Left kidney (tissue), 8 donors: ENCODE measurements at places on chromosomes 3 and 15.

GRCh38 chr3:158768361-158768787, 33.5 kb upstream of the MFSD1 start:
- DNase-seq: no peak

- DNase-seq: no peak
Measured at GRCh38 chr15:85756411-85757072, 38.2 kb downstream of the KLHL25 start.

GRCh38 chr3:101643861-101644613, 32.9 kb downstream of the ZBTB11 start:
- no peak for DNase-seq

DNA sequence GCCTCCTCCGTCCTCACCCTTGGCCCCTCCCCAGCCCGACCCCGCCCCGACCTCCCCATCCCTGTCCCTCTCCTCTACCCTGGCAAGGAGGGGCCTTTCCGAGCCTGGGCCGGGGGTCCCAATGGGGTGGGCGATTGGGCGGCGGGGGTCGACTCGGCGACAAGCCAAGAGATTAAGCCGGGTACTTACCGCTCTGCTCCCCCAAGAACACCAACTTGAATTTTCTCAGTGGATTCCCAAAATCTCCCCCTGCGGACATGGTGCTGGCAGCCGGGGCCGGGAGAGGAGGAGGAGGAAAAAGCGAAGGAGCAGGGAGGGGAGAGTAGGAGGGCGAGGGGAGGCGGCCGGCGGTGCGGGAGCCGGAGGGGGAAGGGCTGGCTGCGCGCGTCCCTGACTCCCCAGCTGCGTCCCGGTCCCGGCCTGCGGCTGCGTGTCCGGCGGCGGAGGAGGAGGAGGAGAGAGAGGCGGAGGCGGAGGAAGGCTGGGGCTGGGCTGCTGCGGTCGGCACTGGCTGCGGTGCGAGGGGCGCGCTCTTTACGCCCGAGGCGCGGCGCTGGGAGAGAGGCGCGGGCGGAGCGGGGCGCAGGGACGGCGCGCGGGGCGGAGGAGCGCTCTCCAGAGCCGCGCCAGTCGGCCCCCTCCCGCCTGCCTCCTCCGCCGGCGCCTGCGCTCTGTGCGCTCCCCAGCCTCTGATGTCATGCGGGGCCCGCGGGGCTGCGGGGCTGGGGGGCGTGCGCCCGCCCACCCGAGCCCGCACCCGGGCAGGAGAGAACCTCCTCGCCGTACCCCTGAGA, at the start of gene RAB6B:
TSS of gene RAB6B (minus strand) at position 675 of the 794 bp plus-strand sequence. CDS start at position 259, 416 bp downstream.
- peak; percentile 62 for DNase-seq

GRCh38 chr3:20173844-20174410, 12.1 kb downstream of the SGO1 start:
- DNase-seq: no peak

GRCh38 chr15:90001062-90001682, at the start of gene ZNF710:
TSS of gene ZNF710 (plus strand) at chr15:90001324. CDS start at chr15:90067138, 65,814 bp downstream.
- DNase-seq: peak; percentile 80

DNA sequence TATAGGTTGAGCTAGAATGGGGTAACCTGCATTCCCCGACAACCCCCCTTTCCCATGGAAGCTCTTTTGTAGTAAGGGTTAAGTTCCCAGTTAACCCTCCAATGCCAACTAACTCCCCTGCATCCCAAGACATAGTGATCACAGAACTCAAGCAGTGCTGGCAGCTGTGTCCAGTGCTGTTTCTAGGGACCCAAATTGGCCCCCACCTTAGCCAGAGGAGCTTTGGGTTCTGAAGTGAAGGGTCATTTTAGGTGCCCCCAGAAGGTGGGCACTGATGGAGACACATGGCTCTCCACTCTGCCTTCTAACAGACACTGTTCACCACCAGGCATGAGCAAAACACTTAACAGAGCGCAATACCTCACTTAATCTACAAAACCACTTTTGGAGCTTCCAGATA, 7.1 kb downstream of the FBXL22 start:
- DNase-seq: no peak

- DNase-seq: no peak
Measured at GRCh38 chr3:61058836-61059235, 192.4 kb downstream of the FHIT start.

DNA sequence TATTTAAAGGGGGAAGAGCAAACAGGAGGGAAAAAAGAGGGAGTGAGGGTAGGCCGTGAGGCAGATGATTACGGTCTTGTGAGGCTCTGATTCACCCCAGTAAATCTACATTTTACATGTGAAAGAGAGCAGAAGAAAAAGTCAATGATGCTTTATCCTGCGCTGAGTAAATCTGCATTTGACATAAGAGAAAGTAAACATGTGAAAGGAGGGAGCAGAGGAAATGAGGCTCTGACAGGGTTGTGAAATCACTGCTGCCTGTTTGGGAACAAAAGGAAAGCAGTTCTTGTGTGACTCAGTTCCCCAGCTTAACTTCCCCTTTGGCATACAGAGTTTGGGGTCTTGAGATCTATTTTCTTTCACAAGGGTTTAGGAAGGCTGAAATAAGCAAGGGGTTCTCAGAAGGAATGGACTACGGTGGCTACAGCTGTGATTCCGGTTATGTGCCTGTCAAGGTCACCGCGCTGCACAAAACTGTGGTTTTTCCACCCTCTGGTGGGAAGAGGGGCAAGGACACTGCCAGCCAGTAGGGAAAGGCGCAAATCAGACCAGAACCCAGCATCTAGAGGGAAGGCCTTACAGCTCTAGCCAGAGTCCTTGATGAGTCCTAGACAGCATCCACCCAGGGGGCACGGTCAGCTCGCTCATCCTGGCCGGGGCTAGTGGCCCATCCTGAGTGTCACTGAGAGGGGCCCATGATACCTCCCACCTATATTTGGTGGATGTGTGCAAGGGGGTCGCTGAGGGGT, 18.9 kb upstream of the HCN4 start:
- DNase-seq: no peak

DNA sequence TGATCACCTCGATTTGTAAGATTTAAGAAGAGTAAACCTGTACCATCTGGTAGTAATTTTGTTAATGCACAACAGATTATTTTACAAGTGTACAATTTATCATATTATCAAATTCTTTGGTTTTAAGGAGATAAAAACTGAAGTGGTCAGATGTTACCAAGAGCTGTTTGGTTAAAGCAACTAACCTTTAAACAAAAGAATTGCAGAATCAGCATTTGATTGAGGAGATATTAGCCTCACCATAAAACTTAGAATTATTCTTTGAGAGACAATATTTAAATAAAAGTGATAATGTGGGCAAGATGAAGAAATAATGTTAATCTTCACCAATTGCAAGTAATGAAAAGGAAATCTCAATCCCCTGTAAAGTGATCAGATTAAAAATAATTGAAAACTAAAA, 1034.9 kb downstream of the ROBO1 start:
- DNase-seq: no peak

GRCh38 chr3:128423525-128424147, 43.1 kb downstream of the DNAJB8 start:
- no peak for DNase-seq

- no peak for DNase-seq
Measured at GRCh38 chr3:4507024-4507596, 14.0 kb downstream of the ITPR1 start.

- no peak for DNase-seq
Measured at GRCh38 chr3:151599103-151599672, 134.5 kb upstream of the AADACL2 start.

- DNase-seq: no peak
Measured at GRCh38 chr3:79473993-79474392, 293.8 kb downstream of the ROBO1 start.

GRCh38 chr3:12325586-12326515, 37.0 kb downstream of the PPARG start:
- no peak for DNase-seq

DNA sequence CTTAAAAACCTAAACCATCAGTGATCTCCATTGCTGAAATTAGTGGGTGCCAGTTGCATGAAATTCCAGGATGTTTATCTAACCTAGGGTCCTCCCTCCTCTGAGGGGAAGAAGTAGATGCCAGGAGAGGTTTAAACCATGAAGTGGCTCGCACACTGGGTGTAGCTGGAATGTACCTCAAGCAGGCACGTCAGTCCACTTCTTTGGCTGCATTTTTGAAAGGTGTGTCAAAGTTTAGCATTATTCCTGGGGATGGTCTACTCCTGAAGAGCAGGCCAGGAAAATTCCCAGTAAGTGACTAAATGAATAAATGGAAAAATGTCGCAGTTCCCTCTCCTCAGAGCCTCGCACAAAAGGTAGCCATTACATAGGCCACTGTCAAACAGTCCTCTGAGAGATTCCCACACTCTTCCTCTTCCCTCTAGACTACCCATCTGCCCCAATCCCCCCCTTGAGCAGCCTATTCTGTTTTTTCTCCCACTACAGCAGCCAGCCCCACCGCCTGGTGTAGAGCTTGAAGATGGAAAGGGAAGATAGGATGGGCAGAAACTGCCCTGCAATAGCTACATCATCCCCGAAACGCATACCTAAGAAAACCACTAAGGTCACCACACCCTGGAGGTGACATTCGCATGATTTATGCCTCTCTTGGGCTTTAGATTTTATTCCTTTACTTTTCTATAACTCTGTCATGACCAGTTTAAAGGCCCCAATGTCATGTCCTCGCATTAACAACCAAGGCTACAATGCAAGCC, 655 bp upstream of the TMOD3 start:
- DNase-seq: no peak

DNA sequence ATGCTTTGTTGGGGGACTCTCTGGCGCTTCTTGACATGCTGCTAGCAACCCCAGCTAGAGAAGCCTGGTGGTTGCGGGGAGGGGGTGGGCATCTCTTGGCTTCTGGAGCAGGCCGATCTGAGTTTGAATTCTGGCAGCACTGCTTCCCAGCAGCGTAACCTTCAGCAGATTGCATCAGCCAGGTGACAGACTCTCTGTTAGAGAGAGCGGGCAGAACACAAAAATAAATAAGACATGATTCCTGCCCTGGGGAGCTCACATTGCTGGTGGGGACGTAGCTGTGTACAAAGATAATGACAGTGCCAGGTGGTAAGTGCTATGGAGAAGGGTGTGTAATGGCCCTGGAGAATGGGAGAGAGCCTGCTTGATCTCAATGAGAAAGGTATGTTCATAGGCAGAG, 87.4 kb downstream of the THSD4 start:
- no peak for DNase-seq

- peak; percentile 66 for DNase-seq
Measured at GRCh38 chr3:34260271-34261000, 462.0 kb downstream of the PDCD6IP start.

DNA sequence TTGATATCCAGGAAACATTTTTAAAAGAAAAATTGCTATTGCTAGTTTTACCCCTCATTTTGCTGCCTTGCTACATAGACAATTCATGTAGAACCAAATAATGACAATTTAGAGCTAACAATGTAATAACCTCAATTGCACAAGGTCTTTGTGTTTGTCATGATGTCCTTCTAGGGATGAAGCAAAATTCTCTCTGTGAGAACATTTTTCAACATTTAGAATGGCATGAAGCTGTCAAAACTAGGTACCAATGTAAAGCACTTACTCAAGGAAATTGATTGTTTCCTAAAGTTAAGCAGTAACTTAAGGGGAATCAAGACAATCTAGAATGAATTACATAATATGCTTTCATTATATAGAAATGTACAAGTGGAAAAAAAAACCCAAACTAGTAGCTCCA, 7.9 kb upstream of the FGF7 start:
- no peak for DNase-seq

- DNase-seq: no peak
Measured at GRCh38 chr3:116483135-116483534, 37.8 kb upstream of the LSAMP start.

- DNase-seq: no peak
Measured at GRCh38 chr3:189320511-189320910, 148.7 kb downstream of the TPRG1 start.

DNA sequence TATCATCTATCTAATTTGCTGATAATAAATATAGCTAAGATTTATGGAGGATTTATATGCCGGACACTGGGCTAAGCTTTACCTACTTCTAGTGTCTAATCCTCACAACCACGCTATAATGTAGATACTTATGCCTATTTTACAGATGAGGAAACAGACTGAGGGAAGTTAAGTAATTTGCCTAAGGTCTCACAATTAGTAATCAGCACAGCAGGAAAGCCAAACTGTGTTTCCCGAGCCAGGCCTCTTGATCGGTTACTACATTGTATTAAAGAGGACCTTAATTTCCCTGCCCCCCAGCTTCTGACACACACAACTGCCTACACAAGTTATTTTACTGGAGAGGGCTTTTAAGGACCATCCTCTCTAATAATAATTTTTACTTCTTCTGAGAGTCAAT, 40.9 kb downstream of the ONECUT1 start:
- no peak for DNase-seq

- DNase-seq: no peak
Measured at GRCh38 chr3:183944775-183945174, 60.1 kb upstream of the PARL start.

DNA sequence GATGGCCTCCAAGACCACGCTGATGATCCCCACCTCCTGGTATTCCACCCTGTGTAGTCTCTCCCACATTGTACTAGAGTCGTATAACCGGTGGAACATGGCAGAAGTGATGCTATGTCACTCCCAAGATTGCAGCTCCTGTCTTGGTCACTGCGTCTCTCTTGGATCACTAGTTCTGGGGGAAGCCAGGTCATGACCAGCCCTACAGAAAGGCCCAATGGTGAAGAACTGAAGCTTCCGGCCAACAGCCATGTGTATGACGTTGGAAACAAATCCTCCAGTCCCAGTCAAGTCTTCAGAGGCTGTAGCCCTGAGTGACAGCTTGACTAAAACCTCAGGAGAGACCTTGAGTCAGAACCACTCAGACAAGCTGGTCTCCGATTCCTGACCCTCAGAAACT, 61.9 kb upstream of the FNDC3B start:
- no peak for DNase-seq

DNA sequence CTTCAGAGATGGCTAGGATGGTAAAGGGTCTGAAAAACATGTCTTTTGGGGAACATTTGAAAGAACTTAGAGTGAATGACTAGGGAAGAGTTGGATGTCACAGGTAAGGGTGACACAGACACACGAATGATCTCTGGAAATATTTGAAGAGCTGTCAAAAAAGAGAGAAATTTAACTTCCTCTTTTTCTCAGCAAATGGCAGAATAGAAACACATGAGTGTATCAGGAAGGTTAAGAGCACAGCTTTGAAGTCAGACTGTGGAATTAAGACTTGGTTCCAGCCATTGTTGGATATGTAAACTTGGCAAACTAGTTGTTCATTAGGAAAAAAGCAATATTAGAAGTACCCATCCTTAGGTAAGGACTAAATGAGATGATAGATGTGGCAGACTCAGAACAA, 117.7 kb downstream of the IMPG2 start:
- no peak for DNase-seq

DNA sequence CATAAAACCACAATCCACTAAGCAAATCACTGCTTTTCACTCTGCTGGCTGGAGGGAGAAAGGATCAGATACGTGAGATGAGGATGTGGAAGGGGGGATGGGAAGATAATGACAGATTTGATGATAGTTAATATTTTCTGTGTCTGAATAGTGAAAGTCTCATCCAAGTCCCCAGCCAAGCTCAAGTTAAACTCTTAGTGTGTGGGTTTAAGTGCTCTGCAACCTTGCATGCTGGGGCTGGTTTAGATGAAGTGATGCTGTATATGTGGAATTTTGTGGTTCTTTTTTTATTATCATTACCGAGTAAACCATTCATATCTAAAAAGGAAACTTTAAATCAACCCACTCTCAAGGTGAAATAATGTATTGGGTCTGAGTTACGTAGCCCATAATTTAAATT, 111.0 kb downstream of the TPRG1 start:
- DNase-seq: no peak
